Fibroblast of gingiva (primary cell): ENCODE measurements at places on chromosomes 11 and 22.

GRCh38 chr22:28053896-28054818, 135.1 kb upstream of the PITPNB start:
- DNase-seq = peak; percentile 27

DNA sequence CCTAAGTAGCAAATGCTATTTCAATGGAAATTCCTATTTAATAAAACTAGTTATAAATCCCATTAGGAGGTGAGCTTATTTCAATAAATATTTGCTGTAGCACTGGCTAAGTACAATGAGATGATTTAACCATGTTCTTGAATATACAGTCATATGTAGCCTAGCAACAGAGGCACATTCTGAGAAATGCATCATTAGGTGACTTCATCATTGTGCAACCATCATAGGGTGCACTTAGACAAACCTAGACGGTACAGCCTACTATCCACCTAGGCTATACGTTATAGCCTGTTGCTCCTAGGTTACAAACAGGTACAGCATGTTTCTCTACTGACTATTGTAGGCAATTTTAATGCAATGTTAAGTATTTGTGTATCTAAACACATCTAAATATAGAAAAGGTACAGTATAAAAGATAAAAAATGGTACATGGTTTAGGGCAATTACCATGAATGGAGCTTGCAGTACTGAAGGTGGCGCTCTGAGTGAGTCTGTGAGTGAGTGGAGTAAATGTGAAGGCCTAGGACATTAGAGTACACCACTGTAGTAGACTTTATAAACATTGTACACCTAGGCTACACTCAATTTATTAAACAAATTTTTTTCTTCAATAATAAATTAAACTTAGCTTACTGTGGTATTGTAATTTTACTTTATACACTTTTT, 350.1 kb downstream of the CASP12 start:
- DNase-seq = peak; percentile 4

DNA sequence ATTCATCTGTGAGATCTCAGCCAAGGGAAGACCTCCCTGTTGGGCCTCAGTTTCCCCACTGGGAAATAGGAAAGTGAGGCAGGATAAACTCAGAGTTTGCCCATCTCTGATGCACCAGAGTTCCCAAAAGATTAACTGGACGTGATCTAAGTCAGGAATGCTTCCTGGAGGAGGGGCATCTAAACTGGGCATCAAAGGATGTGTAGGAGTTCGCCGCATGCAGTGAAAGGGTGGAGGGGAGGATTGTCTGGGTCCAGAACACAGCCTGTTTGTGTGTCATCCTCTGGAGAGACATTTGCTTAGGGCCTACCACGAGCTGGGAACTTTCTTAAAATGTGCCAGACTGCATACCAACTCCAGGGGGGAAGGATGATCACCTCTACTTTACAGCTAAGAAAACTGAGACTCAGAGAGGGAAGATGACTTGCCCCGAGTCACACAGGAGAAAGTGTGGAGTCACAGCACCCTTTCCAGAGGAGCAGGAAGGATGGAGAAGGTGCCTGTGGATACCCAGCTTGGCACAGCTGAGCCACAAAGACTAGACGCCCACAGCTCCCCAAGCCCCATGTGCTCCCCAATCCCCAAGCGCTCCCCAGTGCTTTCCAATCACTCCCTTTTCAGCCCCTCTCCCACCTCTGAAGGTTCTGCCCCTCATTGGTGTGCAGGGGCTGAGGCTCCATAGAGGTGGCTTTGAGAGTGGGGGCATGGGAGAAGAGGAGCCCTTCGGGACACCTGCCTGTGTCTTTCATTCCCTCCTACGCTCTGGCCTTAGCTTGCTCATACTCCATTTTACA, 50.1 kb downstream of the MN1 start:
- no peak for DNase-seq

DNA sequence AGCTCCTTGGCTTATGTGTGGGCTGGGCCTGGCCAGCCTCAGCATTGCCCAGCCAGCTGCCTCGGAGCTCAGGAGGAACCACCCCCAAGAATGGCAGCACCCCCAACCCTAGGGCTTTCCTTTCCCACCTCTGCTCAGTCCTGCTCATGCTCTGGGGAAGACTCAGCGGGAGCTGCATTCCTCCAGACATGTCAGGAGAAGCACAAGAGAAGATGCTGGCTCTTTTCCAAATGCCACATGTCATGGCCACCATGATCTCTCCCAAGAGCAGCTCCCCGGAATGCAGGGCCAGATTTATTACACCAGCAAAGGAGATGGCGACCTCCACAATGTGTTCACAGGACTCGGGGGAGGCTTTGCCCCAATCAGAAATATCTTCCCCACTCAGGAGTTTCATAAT, 143.7 kb downstream of the PKNOX2 start:
- no peak for DNase-seq

DNA sequence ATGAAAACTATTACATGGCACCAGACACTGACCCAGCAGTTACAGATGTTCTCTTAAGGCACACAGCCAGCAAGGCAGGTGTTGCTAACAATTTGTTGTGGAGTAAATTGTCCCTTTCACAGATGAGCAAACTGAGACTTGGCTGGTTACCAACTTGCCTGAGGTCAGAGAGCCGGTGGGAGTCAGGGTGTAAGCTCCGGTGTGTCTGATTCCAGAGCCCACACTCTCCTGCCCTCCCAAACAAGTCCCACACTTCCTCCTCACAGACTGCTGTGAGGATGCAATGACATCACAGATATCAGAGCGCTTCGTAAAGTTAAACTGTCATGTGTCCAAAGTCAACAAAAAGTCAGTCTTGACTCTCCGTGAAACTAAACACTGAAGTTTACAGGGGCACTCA, 12.5 kb downstream of the GDPD5 start:
- DNase-seq = peak; percentile 25

- no peak for DNase-seq
Measured at GRCh38 chr11:120545813-120546212, 34.3 kb downstream of the GRIK4 start.

GRCh38 chr22:23673050-23673620, 17.7 kb upstream of the RGL4 start:
- no peak for DNase-seq

DNA sequence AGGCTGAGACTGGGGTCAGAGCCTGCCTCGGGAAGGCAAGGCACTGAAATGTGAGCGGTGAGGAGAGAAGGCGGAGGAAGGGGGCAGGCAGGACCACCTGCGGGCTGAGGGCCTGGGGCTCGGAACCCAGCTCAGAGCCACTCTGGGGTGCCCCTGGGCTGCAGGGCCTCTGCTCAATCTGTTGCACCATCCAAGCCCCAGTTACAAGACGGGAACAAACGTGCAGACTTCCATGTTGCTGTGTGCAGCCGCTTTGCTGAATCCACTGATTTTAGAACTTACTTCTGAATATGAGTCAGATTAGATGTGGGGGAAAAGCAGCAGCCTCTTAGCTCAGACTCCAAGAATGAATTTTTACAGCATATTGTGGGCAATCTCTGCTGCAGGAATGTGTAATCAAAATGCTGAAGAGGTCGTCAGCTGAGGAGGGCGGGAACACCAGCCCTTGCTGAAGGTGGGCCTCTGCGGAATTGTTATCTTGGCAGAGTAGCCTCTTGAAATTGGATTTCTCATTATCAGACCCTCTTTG, 21.6 kb downstream of the PARVG start:
- peak; percentile 42 for DNase-seq

DNA sequence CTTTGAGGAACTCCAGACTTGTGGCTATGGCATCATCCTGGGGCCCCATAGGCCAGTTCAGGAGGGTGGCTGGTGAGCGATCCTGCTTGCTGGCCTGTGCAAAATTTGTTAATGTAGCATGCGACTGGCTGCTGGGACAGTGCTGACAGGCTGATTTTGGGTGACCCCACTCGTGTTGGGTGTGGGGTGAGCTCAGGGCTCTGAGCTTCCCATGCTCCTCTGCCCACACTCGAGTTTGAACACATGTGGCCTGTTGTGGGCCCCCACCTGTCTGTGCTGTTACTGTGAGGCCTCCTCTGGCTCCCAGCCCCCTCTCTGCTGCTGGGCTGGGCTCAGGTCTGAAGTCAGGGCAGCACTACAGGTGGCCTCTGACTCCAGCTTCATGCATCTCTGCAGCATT, 64.4 kb upstream of the MYEOV start:
- no peak for DNase-seq
